Central memory CD8-positive, alpha-beta T cell (primary cell): ENCODE measurements at places on chromosomes 16 and 17.

GRCh38 chr17:79417476-79417988, 193.3 kb downstream of the RBFOX3 start:
- no peak overlapping the region for H3K27ac ChIP-seq
- no peak overlapping the region for H3K4me3 ChIP-seq
- H3K36me3 ChIP-seq, result no peaks in the 10 kb centered on the region
- no peaks in the 10 kb centered on the region for H3K4me1 ChIP-seq

DNA sequence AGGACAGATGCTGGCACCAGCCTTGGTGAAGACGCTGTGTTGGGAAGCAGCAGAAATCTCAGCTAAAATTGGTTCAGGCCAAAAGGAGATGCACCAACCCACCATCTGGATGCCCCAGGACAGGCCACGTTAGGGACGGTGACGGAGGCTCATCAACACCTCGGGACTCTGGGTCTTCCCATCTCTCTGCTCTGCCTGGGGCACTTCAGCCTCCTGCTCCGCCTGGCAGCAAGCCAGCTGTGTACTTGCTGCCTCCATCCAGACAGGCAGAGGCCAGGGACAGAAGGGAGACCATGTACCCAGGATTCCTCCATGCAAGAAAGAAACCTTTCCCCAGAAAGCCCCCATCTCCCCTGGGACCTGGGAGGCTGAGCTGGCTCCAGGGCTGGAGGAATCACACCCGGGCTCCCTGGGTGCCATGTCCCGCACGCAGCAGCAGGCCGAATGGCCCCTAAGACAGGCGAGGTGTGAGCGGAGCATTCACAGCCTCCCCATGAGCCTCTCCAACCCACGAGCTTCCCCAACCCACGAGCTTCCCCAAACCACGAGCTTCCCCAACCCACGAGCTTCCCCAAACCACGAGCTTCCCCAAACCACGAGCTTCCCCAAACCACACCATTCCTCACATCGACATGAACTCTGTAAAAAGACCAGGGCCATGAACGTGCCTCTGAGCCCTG, 274.5 kb downstream of the C16orf95 start:
- no peak overlapping the region for H3K4me3 ChIP-seq
- H3K27ac ChIP-seq, result no peak overlapping the region
- H3K4me1 ChIP-seq, result no peaks in the 10 kb centered on the region
- H3K36me3 ChIP-seq, result no peaks in the 10 kb centered on the region

DNA sequence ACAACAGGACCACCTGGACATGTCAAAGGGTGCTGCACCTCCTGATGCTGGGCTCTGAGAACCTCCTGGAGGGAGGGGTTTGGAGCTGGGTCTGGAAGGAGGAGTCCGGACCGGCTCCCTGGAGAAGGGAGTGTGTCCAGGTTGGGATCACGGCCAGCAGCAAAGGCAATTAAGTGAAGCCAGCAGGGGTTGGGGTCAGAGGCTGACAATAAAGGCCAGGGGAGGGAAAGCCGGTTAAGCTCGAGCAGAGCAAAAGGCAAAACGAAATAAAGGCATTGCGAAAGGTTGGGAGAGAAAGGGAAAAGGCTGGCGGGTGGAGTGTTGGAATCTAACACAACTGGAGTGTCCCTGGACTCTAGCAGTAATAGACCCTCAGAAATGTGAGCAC, 992 bp upstream of the CACNG4 start:
- H3K27me3 ChIP-seq, result peaks cover 75% of the 10 kb centered on the region
- peak overlapping the region; percentile 64 for H3K4me3 ChIP-seq
- no peak for DNase-seq
- peaks cover 2% of the 10 kb centered on the region for H3K36me3 ChIP-seq

- no peak overlapping the region for H3K4me3 ChIP-seq
- H3K27ac ChIP-seq, result no peak overlapping the region
- H3K36me3 ChIP-seq, result peaks cover 17% of the 10 kb centered on the region
- H3K27me3 ChIP-seq, result no peaks in the 10 kb centered on the region
These were observed 8.5 kb upstream of the PIK3R6 start for GRCh38 chr17:8875957-8876356.

DNA sequence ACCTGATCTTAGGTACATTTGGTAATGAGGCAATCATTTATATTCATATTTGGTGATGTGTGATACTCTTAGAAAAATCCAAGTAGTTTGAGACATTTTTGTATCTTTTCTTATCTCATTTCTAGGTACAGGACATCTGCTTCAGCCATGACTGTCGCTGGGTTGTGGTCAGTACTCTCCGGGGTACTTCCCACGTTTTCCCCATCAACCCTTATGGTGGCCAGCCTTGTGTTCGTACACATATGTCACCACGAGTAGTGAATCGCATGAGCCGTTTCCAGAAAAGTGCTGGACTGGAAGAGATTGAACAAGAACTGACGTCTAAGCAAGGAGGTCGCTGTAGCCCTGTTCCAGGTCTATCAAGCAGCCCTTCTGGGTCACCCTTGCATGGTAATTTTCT, 312.2 kb downstream of the BCAS3 start:
- H3K27me3 ChIP-seq, result no peaks in the 10 kb centered on the region
- peaks cover 6% of the 10 kb centered on the region for H3K4me1 ChIP-seq
- no peak for DNase-seq
- H3K4me3 ChIP-seq, result no peak overlapping the region
- H3K36me3 ChIP-seq, result peaks cover 2% of the 10 kb centered on the region

GRCh38 chr16:66224186-66224585, 142.3 kb upstream of the CDH5 start:
- peaks cover 1% of the 10 kb centered on the region for H3K36me3 ChIP-seq
- DNase-seq, result no peak
